NCI-H187 treated with DMSO at 0.1 percent for 48 hours (cell line): ENCODE measurements at places on chromosomes 13 and 19.

DNA sequence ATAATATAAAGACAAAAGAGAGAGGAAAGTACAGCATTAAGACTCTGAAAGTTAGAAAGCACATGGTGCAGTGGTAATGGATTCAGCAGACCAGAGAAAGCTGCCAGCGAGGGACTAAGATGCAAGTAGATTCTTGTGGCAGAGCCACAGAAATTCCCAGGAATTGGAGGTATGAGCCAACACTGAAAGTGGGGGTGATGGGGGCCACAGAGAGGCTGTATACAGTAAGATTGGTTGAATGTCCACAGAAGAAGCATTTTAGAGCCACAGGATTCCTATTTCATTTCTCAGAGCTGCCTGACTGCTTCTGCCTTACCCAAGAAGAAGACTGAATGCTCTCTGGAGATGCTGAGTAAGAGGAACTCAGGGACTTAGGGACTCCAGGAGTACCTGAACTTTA is 295.0 kb downstream of the LMO7 start:
- DNase-seq: no peak

- DNase-seq: no peak
These were observed 192.3 kb downstream of the USP12 start for GRCh38 chr13:26979334-26979733.

GRCh38 chr13:71096421-71096820 is 770.6 kb downstream of the DACH1 start:
- DNase-seq: no peak

GRCh38 chr13:97249093-97249795 is 27.1 kb downstream of the MBNL2 start:
- no peak for DNase-seq

DNA sequence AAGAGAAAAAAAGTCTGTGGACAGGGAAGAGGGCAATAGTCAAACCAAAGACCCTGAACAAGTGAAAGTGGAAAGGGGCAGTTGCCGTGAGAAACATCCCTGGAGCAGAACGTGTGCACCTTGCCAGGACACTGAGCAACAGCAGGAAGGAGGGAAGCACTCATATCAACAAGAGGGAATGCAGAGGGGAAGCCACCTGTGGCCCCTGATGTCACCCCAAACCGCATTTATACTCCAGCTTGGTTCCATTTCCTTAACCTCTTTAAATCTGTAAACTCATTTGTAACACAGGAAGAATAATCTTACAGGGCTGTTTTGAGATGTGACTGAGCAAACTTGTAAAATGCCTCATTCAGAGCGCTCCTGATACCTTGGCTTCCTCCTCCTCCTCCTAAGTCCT is 698.8 kb downstream of the DIAPH3 start:
- no peak for DNase-seq

- DNase-seq: peak; percentile 97
These were observed at the start of gene CPT1C for GRCh38 chr19:49690656-49691242. Gene CPT1C (plus strand): TSS chr19:49691116. CDS start chr19:49692253, 1,137 bp downstream.

DNA sequence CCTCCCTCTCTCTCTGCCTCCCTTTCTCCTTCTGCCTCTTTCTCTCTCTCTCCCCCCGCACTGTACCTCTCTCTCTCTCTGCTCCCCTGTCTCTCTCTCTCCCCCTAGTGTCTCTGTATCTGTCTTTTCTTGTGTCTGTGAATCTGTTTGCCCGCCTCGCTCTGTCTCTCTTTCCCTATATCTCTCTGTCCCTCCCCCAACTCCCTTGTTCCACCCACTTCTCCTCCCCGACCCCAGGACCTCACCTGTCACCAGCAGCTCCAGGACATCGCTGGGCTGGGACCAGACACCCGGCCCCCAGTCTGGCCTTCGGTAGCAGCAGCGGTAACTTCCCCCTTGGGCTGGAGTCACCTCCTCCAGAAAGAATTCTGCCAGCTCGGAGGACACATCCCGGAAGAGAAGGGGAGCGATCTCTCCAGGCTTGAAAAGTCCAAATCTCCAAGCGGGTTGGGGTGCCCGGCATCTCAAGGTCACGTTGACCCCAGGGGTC is 3.9 kb downstream of the OSCAR start:
- no peak for DNase-seq
